ENCODE measurements at places on chromosomes 2 and 18.

DNA sequence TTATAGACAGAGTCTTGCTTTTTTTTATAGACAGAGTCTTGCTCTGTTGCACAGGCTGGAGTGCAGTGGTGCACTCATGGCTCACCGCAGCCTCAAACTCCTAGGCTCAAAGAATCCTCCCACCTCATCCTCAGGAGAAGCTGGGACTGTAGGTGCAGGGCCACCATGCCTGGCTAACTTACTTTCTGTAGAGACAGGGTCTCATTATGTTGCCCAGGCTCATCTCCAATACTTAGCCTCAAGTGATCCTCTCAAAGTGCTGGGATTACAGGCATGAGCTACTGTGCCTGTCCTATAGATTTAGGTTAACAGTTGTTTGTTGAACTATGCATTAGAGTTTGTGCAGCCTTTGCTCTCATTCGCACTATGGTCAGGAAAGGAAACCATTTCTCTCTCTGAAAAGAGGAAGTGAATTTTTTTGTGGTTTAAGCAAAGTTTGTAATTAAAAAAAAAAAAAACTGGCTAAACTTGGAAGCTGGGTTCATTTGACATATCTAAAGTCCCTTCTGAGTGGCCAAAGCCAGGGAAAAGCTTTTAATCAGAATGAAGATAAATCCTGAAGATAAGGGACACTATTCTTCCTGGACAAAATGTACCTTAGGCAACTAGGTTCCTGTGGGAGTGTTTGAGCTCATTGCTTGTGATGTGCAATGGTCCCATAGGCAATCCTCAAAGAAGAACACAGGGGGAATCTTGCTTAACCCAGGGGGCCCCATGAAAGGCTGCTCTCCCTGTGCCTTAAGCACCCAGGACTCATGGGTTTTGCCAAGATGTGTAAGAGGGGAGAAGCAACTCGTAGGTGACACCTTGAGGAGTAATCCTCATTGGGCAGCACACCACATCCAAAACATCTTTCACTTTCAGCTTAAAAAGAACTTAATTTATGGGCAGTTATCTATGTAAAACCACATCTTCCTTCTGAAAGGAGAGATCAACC is 201.7 kb downstream of the MREG start:
- no peak for DNase-seq

DNA sequence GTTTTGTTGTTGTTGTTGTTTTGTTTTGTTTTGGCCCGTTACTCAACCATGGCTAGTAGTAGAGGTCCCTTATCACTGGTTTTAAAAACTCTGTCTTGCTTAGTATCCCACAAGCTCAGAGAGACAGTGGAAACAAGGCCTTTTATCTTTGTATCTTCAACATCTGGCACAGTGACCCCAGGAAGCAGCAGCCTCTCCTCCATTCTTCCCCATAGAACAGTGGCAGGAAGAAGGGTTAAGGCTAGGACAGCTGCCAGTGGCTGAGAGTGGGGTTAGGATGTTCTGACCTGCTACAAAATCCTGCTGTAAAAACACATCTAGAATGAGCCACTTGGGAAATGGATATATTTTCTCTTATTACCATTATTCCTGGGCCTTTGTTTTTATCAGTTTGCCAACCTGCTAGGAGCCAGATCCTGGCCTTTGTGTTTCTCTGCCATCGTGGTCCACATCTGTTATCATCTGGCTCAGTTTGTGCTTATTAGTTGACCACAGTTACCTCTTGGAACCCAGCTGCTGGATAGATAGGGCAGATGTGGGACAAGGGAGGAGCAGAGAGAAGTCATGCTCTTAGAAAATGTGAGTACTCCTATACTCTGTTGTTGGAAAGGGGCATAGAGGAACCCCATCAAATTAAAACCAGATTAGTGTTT is 246.8 kb downstream of the AGPS start:
- DNase-seq, result no peak

- DNase-seq, result no peak
Observed at GRCh38 chr2:228949831-228950230, 321.3 kb downstream of the PID1 start.

DNA sequence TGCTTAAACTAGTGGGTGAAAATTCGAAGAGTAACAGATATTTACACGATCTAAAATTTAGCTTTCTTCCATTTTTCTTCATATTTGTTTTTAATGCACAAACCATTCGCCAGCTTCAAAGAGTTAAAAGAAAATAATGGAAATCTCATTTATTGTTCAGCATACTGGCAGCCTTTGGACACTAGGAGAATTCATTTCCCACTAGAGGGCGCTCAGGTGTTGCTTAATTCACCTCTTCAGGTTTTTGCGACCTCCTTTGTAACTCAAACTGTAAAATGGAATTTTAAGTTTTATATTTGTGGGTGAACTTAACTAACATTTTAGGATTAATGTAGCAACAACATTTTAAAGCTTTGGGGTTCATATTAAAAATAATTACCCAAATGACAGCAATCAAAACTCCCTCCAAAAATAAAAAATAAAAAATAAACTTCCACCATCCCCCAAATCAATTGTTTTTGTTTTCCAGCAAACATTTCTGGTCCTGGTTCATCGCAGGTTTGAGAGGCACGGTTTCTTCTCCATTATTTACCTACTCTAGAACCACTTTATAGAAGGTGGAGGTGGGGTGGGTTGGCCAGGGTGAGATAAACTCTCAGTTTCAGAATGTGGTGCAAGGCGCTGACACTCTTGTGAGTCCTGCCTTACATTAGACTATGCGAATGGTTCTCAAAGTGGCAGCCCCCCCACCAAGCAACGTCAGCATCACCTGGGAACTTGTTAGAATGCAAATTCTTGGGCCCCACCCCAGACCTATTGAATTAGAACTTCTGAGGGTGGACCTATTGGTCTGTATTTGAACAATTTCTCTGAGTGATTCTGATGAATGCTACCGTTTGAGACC is 24.7 kb upstream of the PNPT1 start:
- peak; percentile 70 for DNase-seq

DNA sequence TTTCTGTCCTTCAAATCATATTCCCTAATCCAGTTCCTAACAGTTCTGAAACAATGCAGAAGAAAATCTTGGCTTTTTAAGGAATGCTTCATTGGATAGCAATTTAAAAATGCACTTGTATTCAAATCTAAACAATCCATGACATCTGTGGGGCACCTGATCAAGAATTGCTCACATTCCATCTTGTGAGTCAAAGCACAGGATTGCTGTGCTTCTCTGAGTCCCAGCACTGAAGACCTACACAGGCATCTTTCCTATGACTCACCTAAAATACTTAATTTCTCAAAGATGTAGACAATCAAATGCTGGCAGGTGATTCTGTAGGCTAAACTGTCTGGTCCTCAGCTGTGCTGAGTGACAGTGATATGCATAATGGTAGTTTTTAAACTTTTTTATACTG is 10.1 kb upstream of the ATP8B1 start:
- peak; percentile 71 for DNase-seq

- DNase-seq, result no peak
Observed at GRCh38 chr2:44789971-44790721, 151.4 kb upstream of the SIX3 start.

GRCh38 chr2:134359367-134360081 is 105.7 kb downstream of the MGAT5 start:
- no peak for DNase-seq

DNA sequence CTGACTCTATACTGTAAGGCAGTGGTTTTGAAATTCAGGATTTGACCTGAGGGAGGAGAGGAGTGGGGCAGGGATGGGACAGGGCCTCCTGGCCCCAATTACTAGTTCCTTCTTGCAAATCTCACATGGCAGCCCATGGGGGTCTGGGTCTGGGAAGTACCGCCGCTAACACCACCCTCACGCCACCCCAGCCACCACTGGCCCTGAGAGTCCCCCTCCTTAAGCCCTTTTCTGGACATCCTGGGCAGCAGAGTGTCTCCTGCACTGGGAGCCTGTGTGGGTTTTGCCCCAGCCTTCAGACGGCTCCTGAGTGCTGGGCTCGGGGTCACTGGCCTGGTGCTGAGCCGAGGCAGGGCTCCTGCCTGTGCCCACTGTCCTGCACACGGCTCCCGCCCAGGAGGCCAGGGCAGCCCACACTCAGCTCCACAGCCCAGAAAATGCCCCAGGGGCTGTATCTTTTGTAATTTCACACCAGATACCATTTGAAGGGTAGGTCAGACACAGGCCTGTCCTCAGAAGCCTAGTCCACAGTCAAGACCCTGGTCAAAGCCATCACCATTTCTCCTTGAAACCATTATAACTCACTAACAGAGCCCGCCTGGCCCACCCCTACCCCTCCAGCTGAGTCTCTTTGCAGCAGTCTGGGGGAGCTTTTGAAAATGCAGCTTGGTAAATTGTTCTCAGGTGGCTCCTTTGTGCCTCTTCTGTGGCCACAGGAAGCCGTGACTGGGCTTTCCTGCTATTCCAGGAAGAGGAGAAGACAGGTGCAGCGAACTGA is 55.1 kb downstream of the CYP27C1 start:
- DNase-seq, result no peak

DNA sequence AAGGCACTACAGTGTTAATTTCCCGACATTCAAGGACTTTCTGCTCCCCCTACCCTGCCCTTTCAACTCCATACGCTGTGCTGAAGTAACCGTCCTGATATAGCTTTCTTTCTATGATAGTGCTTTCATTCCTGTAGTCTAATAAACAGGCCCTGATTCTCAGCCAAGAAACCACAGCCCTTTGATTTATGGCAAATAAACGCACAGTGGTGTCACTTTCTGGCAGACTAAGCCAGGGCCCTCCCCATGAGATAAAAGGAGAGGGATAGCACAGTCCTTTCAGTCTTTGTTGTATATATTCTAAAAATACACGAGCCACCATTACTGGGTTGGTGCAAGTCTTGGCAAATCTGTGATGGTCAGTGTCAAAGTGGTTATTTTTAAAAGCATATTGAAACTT is 291.2 kb downstream of the ALPK2 start:
- no peak for DNase-seq

DNA sequence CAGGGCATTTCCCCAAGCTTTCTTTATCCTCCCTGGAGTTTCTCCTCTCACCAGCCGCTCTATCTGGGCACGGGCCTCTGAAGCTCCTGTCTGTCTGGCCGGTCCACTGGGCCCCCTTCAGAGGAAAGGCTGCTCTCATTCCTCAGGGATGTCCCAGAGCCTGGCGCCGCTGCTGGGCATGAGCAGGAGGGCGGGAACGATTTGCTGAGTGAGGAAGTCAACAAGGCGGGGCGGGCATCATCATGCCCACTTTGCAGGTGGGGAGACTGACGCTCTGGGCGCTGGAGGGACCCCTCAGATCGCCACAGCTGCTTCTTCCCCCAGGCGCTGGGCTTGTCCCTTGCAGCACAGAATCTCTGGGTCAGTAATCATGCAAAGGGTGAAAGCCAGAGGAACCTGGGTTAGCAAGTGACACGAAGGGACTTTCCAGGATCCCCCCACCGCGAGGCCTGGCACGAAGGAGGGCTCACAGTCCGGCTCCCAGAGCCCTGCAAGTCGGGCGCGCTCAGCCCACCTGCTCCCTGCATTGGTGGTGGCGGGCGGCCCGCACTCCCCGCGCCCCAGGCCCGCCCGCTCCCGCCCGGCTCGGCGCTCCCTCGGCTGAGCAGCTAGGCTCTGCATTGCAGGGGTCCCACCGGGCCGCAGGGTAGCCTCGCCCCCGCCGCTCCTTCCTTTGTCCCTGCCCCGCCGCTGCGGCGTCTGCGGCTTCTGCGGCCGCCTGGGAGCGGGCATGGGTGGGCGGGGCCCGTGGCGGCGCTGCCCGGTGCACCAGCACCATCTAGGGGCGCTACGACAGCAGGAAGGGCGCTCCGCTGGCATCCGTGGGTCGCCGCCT is 157.8 kb downstream of the CYRIA start:
- DNase-seq, result peak; percentile 11

DNA sequence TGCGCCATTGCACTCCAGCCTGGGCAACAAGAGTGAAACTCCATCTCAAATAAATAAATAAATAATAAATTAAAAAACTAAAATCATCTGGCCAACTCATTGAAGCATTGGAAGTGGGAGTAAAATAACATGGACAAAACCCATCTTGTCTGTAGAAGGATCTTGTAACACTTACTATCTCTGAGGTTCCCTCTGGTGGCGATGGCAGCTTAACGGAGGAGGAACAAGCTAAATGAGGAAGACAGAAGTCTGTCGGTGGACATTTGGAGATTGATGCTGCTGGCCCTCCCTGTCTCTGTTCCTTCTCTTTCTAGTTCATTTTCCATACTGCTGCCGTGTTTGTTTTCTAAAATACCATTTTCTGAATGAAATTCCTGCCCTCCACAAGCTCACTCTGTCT is 43.4 kb downstream of the ZCCHC2 start:
- peak; percentile 19 for DNase-seq

GRCh38 chr2:239929504-239929903 is 95.6 kb downstream of the NDUFA10 start:
- DNase-seq, result no peak

DNA sequence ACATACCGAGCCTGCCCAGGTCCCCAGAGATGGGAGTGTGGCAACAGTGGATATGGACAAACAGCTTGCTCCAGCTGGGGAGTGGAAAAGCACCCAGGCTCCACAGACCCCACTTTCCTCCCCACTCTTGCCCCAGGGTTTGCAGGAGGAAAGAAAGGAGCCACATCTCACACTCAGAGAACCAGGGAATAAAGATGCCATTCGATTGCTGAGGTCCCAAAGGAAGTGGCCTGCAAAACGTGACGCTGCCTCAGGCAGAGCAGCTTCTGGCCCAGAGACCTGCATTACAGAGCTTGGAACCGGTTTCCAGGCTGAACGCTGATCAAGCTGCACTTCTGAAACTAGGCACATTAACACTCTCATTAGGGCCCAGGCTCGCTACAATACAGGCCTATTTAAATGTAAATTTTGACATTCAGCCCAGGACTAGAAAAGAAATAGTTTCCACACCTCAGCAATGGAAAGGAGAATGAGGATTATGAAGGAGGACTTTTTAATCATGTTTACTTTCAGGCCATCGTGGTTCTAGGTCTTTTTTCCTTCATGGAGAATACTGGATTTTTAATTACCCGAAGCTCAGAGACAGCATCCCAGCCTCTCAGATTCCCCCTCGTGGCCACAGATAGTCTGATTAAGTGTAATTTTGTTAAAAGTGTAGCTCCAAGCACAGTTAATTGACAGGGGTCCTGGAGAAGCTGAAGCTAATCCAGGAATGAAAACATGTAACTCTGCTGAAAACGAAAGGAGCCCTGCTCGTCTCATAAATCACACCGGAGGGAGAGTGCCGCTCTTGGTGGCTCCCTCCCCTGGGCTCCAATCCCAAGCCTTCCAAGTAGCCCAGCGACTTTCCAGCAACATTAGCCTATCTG is 221.3 kb upstream of the RAB6C start:
- DNase-seq, result no peak

DNA sequence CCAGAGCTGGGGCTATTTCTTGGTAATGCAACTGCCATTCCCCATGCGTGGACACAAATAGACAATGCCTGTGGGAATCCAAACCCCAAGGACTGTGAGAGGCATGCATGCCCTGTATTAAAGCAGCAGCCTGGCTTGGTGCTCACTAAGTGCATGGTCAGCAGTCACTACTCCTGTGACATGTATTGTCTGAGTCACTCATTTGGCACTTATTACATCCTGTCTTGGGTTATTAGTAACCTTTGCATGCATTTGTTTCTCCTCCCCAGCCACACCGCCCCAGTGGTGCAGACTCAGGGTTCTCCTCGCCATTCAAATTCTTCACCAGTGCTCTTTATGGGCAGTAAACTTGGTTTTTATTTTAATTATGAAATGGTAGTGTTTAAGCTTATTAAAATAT is 30.2 kb downstream of the PRKCE start:
- DNase-seq, result peak; percentile 96

DNA sequence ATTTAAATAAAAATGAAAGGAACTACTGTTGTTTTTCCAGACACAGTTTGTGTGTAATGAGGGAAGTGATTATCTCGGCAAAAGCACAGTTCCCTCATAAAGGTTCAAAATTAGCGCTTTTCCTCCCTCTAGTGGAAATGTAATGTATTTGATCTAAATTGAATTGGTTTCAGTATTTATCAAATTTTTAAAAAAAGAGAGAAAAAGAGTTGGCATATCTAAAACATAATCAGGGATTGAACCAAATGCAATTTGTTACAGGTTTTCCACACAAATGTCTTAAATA is 37.5 kb downstream of the CMPK2 start:
- DNase-seq, result peak; percentile 27

All from RKO (cell line).